T-helper 2 cell (primary cell): ENCODE measurements at places on chromosomes 3 and 15.

GRCh38 chr3:130456540-130456939, 60.4 kb upstream of the COL6A6 start:
- DNase-seq: no peak

GRCh38 chr15:92092289-92093105, 239.0 kb downstream of the SLCO3A1 start:
- DNase-seq: no peak

DNA sequence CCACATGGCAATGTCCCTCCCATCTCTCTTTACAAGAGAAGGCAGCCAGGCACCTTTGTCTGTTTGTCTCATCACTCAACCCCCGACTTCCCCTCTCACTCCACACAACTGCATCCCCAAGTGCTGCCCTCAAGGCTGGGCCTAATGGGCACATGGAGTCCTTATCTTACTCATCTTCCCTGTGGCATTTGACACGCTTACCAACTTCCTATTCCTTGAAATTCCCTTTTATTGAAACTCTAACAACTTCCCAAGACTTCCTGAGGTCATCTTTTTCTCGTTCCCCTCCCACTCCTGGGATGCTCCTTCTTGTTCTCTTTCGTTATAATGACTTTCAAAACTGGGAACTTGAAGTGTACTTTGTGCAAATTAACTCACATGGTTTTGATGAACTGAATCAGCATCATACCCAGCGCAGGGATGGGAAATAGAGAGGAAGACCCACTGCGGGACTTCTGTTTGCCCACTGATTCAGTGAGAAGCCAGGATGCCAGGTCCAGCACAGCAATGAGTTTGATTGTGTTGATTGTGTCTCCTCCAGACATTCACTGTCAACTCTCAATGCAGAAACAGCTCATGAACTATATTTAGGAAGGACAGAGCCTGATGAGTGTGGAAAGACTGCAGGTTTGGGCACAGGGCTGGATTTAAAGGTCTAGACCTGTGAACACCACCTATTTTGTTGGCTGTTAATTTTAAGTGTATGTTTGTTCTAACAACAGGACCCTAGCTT, 104.7 kb upstream of the TNIK start:
- no peak for DNase-seq

GRCh38 chr15:70063261-70063925, 34.3 kb downstream of the TLE3 start:
- no peak for DNase-seq

- peak; percentile 16 for DNase-seq
Measured at GRCh38 chr3:56251343-56251945, 216.8 kb downstream of the ERC2 start.
